ENCODE measurements at places on chromosomes 16 and 17.

- DNase-seq: no peak
Measured at GRCh38 chr16:10776280-10776679, 32.6 kb downstream of the NUBP1 start.

DNA sequence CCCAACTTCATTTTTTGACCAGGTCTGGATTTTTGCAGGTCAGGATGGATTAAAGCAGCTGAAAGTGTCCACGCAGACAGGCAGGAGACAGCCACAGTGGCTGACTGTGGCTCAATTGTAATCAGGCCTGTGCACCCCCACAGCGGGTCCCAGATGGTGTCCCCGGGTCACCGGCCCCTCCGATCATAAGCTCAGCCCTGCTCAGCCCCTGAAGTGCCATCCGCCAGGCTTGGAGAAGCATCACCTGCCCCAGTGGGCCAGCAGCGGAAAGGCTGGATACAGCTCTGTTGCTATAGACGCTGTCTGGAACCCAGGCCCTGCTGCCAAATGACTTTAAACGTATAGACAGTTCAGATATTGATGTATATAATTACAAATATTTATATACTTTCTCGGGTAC, 60.6 kb downstream of the RPH3AL start:
- DNase-seq: no peak

- no peak for DNase-seq
Measured at GRCh38 chr17:70121126-70121525, 46.1 kb downstream of the KCNJ16 start.

DNA sequence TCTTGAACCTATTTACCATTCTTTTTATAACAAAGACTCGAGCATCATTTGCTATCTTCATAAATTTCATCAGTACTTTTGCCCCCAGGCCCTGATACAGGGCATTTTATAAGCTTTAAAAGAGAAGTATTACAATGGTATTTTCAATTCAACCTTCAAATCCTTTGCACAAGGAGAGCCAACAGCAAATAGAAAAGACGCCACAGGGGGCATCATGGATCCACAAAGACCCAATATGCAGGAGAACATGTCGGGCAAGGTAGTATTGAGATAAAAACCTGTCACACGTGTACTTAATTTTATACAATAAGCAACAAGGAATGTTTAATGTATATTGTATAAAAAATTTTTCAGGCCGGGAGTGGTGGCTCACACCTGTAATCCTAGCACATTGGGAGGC, 10.2 kb downstream of the MAP3K14 start:
- DNase-seq: no peak

- no peak for DNase-seq
Measured at GRCh38 chr17:71937914-71938313, 182.9 kb upstream of the SOX9 start.

DNA sequence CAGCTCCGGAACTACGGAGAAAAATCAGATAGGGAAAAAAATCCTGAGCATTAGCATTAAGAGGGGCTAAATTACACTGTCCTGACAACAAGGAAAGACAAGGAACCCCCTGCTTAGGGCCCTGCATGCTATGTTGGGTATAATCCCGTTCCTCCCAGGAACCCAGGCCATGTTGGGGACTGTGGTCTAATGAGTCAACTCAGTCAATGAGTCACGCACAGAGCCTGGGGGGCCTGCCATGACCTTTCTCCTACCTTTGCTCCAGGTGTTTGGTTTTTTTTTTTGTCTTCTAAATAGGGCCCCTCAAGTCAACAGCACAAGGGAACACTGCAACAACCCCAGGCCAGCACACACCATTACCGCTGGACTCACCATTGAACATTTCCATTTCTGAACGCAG, 8.9 kb upstream of the ZNF200 start:
- no peak for DNase-seq

DNA sequence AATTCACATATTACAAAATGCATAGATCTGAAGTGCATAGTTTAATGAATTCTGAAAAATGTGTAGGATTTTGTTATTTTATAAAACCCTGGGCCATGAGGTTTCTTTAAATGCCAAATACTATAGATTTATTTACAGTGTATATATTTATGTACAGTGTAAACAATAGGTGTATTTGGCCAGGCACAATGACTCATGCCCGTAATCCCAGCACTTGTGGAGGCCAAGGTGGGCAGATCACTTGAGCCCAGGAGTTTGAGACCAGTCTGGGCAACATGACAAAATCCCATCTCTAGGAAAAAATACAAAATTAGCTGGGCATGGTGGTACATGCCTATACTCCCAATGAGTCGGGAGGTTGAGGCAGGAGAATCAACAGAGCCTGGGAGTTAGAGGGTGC, 249.4 kb downstream of the PRKCA start:
- DNase-seq: no peak

DNA sequence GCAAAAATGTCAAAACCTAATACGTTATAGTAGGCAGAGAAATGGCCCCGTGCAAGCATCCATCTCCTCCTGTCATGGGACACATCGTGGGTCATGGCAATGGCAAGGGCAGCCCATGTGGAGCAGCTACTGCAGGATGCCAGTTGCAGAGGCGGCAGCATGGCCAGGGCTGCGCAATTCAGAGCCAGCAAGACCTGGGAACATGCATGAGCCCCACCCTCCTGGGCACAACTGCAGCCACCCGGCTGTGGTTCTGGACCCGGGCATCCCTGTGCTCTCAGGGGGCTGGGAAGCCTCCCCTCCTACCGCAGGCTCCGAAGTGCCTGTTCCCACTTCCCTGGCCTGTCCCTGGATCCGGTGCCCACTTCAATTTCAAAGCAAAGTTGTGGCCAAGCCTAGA, 203.6 kb downstream of the CPPED1 start:
- DNase-seq: no peak

DNA sequence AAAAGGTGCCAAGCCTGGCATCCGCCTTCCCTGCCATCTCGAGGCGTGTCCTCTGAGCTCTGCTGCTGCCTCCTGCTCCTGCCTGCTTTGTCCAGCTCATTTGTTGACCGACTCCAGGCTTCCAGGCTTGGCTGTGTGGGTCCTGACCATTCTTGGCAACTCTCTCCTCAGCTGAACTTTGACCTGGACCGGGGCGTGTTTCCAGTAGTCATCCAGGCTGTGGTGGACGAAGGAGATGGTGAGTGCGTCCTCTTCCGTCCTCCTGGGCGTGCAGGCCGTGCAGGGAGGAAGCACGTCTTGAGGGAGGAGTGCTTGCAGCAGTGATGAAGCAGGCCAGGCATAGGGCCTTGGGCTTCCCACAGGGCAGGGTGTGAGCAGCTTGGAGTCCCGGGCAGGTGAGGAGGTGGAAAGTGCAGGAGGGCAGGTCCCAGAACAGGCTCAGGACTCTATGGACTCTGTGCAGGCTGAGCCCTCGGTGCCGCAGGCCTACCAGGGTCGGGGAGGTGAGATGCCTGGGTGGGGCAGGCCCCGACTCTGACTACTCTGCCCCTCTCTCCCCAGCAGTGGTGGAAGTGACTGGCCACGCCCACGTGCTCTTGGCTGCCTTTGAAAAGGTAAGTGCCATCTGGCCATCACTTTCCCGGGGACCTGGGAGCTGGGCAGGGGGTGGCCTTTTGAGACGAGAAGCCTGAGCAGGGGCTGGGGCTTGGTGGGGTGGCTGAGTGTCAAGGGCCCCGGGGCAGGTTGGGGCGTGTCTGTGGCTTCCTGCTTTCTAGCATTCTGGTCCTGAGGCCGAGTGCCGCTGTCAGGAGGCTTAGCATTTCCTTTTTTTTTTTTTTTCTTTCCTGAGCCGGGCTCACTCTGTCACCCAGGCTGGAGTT, 28.6 kb upstream of the NUDT16L1 start:
- peak; percentile 10 for DNase-seq

- no peak for DNase-seq
Measured at GRCh38 chr17:70369391-70369790, 200.1 kb downstream of the KCNJ2 start.

DNA sequence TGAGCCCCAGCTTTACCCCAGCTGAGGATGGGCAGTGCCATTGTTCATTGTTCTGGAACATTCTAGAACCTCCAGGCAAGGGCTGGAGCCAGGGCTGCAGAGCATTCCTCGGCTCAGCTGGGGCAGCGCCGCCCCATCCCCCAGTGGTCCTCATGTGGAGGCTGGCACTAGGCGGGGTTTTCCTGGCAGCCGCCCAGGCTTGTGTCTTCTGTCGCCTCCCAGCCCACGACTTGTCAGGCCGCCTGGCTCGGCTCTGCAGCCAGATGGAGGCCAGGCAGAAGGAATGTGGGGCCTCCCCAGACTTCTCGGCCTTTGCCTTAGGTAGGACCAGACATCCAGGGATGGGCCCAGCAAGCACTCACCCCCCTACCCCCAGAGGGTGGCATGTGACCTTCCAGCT, at the start of gene TMEM95:
TSS of gene TMEM95 (plus strand) at position 104 of the 400 bp plus-strand sequence. CDS start at position 153, 49 bp downstream.
- DNase-seq: no peak

DNA sequence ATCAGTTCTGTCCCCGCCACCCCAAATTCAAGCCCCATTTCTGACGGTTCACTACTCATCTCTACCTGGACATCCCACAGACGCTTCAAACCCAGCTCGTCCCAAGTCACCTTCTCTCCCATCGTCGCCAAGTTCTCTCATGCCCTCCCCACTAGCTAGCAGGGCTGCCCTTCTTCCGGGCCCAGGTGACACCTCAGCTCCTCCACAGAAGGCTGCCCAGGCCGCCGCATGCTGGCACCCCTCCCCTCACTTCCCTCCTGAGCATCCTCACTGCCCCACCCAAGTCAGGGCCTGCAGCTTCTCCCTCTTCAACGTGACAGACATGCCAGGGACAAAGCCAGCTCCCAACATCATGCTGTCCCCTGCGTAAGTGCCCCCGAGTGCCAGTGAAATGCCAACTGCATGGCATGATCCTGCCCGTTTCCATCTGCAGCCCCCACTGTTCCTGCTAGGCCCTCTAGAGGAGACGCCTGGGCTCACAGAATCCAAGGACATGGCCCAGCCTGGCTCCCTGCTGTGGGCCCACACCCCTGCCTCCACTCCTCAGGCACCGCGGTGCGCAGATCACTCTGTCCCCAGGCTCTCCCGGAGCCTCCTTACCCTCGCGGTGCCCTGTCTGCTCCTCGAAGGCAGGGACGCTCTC, 5.9 kb downstream of the CYB561 start:
- DNase-seq: no peak

GRCh38 chr17:73201215-73202069, 8.6 kb downstream of the COG1 start:
- DNase-seq: no peak

- no peak for DNase-seq
Measured at GRCh38 chr17:19644493-19645210, 3.9 kb upstream of the ALDH3A2 start.

DNA sequence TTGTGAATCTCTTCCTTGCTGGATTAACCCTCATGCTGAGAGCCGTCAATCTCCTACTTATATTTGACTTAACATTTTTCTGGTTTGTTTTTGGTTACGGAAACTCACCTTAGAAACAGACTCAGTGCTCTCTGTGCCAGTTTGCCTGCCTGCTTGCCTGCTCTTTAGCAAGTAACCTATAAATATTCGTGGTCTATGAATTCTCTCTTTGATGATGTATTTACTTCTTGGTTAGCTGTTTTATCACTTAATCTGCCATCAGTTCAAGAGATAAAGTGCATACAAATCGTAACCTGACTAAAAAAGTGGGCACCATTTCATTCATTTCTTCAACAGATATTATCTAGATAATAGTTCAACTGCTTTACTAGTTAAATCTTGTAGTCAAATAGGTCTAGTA, 26.7 kb downstream of the CYB5B start:
- no peak for DNase-seq
